Stomach (tissue), 19 donors: ENCODE measurements at places on chromosomes 4 and X. TPM values are rescaled to one million over a fixed set of nuclear protein-coding genes. Genes with fewer than 3 reads are reported as not detected.

DNA sequence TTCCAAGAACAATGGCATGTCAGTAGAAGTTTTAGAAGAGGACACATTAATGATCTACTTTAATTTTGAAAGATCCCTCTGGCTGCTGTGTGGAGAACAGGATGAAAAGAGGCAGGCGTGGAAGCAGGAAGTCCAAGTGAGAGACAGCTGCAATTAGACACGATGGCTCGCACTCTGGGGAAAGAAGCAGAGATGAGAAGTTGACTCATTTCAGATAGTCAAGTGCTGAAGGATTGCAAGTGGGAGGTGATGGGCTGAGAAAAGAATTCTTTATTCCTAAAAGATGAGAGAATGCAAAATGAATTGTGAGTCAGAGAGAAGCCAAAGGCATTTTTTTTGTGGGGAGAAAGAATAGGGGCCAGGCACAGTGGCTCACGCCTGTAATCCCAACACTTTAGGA lies 16.5 kb downstream of the RXFP1 start:
- no peak for DNase-seq

DNA sequence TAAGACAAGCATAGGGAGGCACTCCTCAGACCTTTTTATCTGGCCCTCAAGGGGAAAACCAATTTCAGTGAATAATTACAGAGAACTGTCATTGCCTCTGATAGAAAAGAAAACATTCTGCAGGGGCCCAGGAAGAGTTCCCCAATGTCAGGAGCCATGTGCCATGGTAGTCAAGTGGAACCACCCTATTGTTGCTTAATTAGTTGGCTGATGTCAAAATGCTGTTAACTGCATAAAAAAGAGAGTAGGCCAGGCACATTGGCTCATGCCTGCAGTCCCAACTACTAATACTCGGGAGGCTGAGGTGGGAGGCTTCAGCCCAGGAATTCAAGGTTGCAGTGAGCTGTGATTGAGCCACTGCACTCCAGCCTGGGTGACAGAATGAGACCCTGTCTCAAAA lies 28.6 kb upstream of the OGT start:
- DNase-seq = no peak

DNA sequence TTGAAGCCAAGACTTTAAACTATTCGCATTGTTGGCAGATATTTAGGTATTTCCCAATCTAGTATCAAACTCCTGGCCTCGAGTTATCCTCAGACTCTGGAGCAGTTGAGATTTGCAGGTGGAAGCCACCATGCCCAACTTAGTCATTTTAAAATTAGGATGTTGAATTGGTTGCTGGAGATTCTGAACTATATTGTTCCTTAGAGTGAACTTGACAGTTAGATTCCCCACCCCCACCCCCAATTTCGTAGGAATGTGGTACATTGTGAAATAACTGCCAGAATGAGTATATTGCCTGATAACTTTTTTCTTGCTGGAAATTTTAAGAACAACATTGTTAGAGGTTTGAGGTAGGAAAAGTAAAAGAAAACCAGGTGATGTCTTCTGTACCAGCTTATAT lies 2.3 kb downstream of the NOCT start:
- DNase-seq = no peak

- DNase-seq = no peak
Measured at GRCh38 chrX:53674581-53674980, 11.9 kb downstream of the HUWE1 start.

- DNase-seq = no peak
Measured at GRCh38 chr4:101307899-101308298, 39.4 kb downstream of the PPP3CA start.

GRCh38 chrX:71291381-71291780 lies 7.9 kb downstream of the NONO start:
- DNase-seq = no peak

- DNase-seq = no peak
Measured at GRCh38 chr4:56649445-56650261, 31.4 kb downstream of the HOPX start.

DNA sequence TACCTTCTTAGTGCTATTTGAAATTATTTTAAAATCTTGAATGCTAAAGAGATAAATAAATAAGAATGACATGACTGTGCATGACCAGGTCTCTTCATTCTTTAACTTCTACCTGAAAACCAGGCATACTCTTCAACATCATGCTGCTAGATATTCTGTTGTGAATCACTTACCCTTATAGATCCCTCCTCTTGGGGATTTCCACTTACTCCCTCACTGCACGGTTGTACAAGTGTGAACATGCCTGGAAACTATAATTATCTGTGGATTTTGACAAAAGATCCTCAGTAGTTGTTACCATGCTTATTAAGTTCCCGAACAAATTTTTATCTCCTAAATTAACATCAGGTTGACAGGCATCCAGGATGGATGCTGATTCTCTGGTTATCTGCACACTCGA lies 54.3 kb downstream of the ADGRL3 start:
- no peak for DNase-seq

DNA sequence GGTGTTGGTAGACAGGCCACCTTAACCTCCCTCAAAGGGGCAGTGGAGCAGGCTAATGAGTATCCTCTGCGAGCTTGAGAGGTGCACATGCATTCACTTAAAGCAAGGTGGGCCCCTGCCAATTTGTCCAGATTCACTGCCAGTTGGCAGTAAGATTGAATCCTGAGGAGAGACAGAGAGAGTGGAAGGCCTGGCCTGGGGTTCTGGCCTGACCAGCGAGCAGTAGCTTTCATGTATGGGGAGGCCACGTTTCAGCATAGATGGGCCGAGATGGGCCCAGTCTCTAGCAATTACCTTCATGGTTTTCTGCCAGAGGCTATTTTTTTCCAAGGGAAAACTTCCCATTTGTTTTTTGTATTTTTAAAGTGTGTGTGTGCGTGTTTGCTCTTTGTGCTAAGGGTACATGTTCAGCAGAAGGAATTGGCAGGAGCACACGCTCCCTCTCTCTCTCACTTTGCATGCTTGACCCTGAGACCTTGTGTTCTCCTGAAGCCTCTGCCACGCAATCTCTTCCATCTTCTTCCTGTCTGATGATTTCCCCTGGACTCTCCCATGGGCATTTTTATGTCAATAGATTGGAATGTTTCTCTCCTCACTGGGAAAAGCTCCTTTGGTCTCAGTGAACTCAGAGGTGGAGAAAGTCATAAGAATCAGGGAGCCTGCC lies 215.8 kb upstream of the SFRP2 start:
- DNase-seq = no peak

GRCh38 chr4:119299260-119299671 lies 22.7 kb downstream of the FABP2 start:
- no peak for DNase-seq

GRCh38 chrX:9464435-9465371 lies at the start of gene TBL1X:
TBL1X (plus strand) TSS chrX:9465058; CDS start chrX:9653587, 188,529 bp downstream.
- peak; percentile 51 for DNase-seq

DNA sequence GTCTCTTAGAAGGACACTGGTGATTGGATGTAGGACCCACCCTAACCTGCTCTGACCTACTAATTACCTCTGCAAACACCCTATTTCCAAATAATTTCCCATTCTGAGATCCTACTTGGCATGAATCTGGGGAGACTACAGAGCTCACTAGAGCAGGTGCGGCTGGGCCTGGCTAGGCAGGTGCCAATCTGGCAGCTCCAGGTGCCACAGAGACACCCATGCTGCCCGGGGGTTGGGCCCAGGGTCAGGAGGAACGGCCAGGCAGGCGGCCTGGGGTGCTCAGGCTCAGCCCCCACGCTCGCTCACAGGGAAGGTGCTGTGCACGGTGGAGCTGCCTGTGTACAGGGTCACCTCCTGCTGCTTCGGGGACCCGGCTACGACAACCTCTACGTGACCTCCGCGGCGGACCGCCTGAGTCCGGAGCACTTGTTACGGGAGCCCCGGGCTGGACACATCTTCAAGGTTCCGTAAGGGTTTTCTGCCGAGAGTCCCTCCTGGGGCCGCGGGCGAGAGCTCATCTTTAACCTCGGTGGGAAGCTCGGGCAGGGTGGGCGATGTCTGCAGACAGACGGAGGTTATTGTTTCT lies 26.5 kb upstream of the PLCXD1 start:
- peak; percentile 22 for DNase-seq

GRCh38 chr4:86720508-86721068 lies 126.5 kb downstream of the PTPN13 start:
- DNase-seq = peak; percentile 14

HTRA3 gene
- 26.1 TPM for total RNA-seq

PIR gene
- total RNA-seq = 30.9 TPM

MRFAP1L1 gene
- total RNA-seq = 60.7 TPM

PNMA6A gene
- total RNA-seq = 2.4 TPM

PDLIM3 gene
- total RNA-seq = 755 TPM

ATOH1 gene
- 35.3 TPM for total RNA-seq

HNRNPH2 gene
- total RNA-seq = 98.4 TPM

IKBKG gene
- 14.8 TPM for total RNA-seq
